Dermis blood vessel endothelial cell (primary cell): ENCODE measurements at places on chromosomes 6 and 20.

DNA sequence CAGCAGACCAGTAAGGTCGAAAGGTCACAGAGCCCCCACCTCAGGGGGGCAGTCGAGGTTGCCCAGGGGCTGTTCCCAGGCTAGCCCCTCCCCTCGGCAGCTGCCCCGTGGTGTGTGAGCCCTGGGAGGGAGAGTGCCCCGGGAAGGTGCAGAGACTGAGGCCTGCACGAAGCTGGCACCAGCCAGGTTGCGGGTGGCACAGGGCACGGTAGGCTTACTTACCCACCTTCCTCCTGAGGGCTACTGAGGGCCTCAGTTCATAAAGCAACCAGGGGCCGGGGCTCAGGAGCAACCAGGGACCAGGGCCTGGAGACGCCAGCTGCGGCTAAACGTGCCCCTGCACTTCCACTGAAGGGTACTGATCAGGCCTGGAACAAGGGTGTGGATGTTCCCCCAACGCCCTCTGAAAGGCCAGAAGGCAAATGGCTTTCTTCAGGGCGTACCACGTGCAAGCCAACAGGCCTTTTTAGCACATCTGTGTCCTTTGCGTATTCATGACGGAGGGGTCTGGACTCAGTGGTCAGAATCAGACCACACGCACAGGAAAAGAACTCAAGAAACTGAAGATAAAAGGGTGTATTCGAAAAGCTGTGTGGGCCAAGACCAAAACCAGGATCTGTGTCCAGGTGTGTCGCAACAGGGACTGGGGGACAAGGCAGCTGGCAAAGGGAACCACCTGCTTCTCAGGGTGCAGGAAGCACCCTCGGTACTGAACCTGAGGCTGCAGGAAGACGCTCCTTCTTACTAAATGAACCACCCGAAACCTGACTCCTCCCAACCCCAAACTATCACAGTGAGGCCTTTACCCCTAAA lies 24.5 kb upstream of the TCFL5 start:
- no peak for DNase-seq

- no peak for DNase-seq
Measured at GRCh38 chr6:109483735-109484057, 677 bp upstream of the ZBTB24 start.

DNA sequence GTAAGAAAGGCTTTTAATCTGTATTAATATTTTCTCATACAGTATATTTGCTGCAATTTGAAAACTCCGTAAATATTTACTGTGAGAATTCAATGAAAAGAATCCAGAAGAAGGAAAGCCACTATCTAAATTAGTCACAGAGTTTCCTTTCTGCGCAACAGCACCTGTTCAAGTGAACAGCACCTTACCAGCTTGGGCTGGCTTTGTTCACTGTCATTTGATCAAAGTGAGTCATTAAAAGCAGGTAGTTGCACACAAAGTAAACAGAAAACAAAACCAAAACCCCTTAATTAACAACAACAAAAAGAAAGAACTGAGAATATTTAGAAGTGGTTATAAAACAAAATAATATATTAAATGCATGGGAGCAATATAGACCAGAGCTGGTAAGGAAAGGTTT lies 12.8 kb downstream of the SMLR1 start:
- no peak for DNase-seq

DNA sequence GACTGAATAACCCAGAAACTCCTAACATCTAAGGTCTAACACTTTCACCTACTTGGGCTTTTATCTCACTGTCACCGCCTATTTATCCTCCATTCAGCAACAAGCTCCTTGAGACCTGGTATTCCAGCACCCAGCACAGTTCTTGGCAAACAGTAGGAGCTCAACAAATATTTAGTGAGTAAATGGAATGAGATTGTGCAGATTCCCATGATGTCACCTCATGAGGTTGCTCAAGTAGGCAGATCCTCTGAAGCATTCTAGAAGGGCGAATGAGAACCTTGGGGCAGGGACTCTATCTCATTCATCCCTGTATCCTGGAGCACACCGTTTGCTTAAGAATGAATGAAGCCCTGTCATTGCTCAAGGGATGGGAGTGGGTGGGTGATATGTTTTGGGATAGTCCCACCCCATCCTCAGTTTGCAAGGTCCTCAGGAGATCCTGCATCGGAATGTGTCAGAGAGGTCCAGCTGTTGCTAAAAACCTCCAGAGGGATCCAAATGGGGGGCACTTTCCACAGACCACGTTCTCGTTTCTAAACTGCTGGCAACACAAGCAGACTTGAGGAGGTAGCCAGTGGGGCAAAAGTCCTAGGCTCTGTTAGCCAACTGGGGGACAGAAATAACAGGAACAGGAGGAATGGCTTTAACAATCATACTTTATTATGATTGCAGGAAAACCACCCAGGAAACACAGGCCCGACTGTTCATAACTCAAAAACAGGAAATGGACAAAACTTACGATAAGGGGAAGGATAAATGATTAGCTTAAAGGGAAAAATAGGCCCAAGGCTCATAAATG lies 42.0 kb downstream of the EDN1 start:
- DNase-seq, result no peak

GRCh38 chr20:37142708-37143107 lies 36.4 kb upstream of the RPN2 start:
- no peak for DNase-seq

DNA sequence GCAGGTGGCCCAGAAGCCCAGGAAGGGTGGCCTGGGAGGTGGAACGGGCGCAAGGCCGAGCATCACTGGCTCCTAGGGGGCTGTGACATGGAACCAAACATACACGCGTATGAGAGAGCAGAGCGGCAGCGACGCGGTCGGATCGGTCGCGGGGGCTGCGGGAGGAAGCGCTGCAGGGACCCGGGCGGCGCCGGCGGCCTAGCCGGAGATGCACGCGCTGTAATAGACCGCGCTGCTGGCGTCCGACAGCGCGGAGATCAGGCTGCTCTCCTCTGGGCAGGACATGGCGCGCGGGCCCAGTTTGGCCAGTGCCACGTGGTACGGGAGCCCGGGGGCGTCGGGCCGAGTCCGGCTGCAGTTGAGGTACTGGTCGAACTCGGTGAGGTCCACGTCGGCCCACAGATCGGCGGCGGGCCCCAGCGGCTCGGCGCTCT lies 1.5 kb downstream of the SOX18 start:
- DNase-seq, result no peak

GRCh38 chr6:144415014-144415413 lies 129.9 kb downstream of the UTRN start:
- DNase-seq, result peak; percentile 52

DNA sequence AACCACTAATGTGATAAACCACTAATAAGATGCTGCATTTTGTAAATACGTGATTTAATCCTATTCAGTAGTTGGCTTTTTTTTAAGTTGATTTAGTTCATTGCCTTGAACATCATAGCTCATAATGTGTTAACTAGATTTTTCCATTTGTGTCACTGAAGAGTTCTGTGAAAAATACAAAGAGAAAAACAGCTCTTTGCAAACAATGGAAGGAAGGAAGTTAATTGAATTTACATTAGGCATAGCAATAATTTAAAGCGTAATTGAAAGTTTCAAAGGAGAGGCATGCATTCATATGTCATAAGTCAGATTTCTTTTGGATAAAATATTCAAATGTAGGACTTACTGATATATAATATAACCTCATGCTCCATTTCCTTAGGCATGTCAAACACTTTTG lies 102.3 kb downstream of the TBC1D7 start:
- DNase-seq, result peak; percentile 70

- DNase-seq, result no peak
Measured at GRCh38 chr20:48733296-48733790, 94.5 kb downstream of the PREX1 start.

GRCh38 chr20:51497542-51498467 lies 44.7 kb downstream of the NFATC2 start:
- peak; percentile 57 for DNase-seq

- DNase-seq, result no peak
Measured at GRCh38 chr6:108841377-108841855, 6.8 kb upstream of the ARMC2 start.

DNA sequence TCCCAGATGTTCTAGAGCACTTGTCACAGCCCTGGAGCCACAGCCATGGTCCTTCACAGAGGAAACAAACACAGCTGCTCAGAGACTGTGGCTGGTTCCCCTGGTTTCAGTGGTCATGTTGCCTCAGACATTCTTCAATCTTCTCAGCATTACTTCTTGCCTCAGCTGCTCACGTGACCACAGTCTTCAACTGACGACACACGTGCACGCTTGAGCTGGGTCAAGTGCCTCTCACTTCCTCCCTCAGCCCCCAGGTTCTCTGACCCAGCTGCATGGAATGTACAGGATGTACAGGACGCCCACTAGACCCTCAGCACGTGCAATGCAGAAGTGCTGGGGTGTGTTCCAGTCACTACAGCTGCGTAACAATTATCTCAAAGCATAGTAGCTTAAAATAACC lies 159.8 kb upstream of the GGTLC1 start:
- no peak for DNase-seq

DNA sequence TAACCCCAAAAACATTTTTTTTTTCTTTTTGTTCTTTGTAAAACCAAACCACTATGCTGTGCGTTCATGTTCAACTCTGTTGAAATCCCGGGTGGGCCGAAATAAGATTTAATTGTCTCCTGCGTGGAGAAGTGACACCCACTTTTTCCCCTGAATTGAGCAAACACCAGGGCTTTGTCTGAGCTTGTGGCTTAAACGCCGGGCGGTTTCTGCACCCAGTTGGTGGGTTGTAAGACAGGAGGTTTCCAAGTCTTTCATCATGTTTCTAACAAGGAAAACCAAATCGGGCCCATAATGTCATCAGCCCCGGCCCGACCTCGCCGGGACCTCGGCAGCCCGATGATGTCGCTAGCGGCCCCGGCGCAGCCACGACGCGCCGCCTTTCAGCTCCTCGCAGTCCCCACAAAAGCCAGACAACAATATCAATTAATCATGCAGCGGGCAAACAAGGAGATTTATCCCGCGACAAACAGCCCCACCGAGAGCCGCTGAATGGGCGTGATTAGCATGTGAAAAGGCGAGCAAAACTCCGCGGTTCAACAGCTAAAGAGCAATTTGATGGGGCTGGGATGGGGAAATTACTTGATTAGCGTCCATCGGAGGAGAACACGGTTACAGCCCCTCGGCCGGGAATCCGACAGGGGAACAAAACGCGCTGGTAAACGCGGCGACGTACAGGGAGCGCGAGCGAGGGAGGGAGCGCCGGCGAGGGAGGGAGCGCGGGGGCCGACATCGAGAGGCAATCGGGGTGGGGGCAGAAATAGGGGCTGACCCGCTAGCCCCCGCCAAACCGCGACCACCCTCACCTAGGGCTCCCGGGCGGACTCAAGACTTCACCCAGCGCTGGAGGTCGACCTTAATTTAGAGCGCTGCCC lies 5.3 kb downstream of the LINC00237 start:
- DNase-seq, result peak; percentile 15

DNA sequence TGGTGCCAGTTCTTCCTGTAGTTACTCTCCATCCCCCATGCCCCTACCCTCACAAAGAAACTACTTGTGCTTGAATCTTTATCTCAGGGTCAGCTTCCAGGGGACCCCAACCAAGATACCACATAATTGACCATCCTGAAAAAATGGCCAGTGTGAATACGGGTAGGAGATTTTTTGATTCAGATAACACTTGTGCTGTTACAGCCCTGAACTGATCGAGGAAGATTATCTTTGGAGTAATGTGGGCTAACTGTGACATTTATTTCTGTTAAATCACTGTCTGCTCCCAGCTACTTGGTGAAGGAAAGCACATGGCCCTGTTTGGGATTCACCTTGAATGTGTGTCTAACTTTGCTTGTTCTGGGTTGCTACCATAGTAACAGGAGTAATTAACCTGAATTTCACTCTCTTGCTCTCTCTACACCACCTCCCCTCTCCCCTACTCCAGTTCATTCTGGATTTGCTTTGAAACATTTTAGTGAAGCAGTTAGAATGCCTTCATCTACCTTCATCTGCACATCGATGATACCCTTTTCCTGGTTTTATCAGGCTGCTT lies 219.6 kb upstream of the CHD6 start:
- no peak for DNase-seq

DNA sequence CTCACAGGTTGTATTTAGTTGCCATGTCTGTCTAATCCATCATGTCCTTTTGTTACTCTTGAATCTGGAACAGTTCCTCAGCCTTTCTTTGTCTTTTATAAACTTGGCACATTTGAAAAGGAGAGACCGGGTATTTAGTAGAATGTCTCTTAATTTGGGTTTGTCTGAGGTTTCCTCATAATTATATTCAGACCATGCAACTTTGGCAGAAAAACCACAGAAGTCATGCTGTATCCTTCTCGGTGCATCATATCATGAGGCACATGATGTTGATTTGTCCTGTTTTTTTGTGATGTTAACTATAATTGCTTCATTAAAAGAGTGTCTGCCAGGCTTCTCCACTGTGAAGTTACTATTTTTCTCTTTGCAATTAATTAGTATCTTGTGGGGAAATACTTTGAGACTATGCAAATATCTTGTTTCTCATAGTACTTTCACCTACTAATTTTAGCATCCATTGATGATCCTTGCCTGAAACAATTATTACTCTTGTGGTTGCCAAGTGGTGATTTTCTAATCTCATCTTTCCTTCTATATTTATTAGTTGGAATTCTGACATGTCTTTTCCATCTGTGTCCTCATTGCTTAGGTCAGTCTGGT lies 837.3 kb downstream of the DHX35 start:
- DNase-seq, result no peak

DNA sequence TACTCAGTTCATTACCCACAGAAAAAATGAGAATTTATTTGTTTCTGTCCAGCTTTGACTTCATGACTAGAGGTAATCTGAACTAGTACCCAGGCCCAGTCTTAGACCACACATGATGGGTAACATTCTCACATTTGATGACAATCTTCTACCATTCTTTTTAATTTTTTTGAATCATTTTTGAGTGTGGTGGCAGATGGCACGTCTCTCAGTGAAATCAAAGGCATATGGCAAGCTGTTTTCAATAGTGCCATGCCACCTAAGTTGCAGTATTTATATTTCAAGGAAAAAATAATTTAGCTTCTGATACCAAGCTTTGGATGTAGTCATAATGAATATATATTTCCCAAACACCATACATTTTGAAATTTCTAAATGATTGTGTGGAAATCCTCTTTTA lies 88.8 kb upstream of the HS3ST5 start:
- DNase-seq, result no peak

GRCh38 chr20:59807909-59808728 lies 125.3 kb downstream of the SYCP2 start:
- DNase-seq, result no peak

- peak; percentile 7 for DNase-seq
Measured at GRCh38 chr6:141486942-141487341, 645.8 kb upstream of the GJE1 start.

DNA sequence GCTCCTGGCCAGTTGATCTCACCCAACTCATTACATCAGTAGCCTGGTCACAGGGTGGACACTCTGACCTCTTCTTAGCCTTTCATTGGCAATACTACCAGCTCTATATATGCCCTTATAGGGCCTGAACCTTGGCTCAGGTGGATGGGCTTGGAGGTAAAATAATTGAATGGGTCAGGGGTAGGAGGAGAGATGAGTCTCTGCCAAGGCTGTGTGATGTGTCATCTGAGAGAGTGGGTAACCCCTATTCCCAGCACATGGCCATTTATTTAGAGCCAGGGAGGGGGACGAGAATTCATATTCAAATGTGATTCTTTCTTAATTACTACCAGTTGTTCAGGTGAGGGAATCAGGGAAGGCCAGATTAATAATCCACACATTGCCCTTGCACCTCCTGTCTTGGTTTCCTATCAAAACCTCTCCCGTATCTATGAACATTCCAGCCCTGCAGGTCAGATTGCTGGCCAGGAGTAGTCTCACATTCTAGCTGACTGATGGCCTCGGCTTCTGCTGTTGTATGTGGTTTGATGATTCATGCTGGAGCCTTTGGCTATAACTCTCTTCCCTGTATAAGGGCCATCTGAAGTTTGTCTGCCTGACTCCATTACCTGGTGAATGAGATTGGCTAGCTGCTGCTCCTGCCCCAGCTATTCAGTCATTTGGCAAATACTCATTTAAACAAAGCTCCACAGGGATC lies 13.4 kb downstream of the C20orf173 start:
- DNase-seq, result no peak
